ENCODE measurements at places on chromosomes 3 and 15.

GRCh38 chr3:8650583-8651416 lies 6.2 kb upstream of the SSUH2 start:
- DNase-seq, result no peak

DNA sequence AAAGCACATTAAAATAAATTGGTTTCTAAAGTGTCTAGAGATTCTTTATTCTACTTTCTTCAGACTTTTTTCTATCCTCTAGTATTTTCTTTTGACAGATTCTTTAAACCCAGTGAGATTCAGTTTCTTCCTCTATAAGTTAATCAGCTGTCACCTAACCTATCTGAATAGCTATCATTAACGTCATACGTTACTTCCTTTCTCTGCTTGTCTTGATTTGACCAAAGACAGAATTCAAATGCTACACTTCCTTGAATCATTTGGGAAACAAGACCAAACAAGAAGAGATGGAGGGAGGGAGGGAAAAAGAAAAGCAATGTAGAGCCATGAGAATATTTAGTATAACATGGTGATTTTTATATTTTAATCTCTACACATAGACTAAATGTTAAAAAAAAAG lies 235.2 kb downstream of the NAALADL2 start:
- no peak for DNase-seq

GRCh38 chr15:89533861-89534544 lies 37.6 kb upstream of the RHCG start:
- DNase-seq, result no peak

- no peak for DNase-seq
These were observed 67.3 kb upstream of the DCBLD2 start for GRCh38 chr3:98968824-98969223.

GRCh38 chr3:57733790-57734189 lies 22.3 kb upstream of the SLMAP start:
- no peak for DNase-seq

DNA sequence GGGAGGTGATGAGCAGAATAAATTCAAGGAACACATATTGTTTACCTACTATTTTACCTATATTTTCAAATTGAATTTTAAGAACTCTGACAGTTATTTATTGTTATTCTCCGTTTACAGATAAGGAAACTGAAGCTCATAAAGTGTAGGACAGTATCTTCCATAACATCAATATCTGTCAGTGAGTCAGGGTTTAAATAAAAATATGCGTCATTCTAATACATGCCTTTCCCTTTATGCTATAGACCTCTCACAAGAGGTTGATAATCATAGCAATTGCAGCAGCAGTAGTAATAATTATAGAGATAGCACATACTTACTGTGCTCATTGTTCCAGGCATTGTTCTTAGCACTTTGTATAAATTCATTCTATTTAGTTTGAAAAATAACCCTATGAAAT lies 101.1 kb downstream of the EPHA6 start:
- no peak for DNase-seq

GRCh38 chr3:140763532-140763931 lies 85.7 kb downstream of the TRIM42 start:
- no peak for DNase-seq

GRCh38 chr3:78872195-78872594 lies 895.6 kb downstream of the ROBO1 start:
- DNase-seq, result no peak

DNA sequence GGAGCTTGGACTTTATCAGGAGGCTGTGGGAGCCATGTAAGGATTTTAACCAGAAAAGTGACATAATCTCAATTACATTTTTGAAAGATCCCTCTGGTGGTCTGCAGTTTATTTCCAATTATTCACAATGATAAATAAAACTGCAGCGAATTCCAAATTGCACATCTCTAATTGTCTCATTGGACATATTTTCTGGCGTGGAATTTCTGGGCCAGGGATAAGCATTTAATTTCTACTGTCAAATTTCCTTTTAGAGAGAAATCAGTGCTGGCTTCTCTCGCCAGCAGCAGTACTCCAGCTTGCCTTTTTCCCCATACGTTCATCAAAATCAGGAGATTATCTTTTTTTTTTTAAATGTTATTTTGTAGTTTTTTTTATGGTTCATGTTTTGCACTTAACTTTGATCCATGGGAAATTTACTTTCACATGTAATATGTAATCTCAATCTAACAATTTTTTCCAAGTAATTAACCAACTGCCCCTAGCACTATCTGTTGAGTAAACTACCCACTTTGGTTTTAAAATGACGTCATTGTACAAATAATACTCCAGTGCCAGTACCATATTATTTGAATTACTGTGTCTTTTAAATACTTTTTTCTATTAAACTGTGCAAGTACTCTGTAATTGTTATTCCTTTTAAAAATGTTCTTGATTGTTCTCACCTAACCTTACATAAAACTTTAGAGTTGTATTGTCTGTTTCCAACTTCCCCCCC lies 251.8 kb downstream of the ADAMTSL3 start:
- DNase-seq, result no peak

DNA sequence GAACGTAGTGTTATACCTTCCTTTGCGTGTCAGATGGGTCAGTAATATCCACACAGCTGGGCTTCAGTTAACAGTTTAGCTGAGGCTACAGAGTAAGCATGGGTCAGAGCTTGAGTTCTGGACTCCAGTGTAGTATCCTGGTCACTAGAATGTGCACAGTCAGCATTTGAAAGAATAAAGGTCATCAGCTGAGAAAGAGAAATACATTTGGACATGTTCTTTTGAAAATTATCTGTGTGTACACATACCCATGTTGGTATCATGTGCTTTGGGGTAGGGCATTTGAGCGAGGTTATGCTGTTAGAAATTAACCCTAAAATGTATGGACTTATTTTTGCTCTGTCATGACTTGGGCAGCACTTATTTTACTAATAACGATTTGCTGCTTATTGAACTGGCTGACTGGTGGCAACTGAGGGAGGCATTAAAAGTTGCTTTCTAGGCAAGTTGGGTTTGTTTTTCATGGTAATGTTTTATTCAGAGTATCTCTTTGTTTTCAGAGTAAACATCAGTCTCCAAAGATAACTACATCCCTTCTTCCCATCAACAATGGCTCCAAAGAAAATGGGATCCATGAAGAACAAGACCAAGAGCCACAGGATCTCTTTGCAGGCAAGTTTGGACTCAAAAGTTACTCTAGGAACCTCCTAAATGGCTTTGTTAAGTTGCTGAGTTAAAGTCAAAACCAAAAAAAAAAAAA lies 16.4 kb downstream of the SNX1 start:
- no peak for DNase-seq

DNA sequence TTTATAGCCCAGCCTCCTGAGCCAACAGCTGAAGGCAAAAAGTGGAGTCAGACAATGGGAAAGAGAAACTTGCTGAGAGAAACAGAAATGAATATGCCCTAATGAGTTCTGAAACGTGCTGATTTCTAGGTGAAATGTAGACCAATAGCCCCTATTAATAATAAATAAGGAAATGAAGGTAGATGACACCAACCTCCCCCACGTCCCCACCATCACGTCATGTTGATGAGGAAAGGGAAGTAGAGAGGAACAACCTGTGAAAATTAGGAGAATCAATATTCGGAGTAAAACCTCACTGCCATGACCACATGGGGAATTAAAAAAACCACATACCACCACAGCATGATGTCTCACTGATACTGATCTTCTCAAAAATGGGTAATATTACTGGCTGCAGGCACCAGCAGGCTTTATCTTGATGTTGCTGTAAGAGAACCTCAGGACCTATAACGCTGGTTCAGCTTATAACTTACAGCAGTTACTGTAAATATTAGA lies 64.0 kb downstream of the KAT2B start:
- peak; percentile 15 for DNase-seq

DNA sequence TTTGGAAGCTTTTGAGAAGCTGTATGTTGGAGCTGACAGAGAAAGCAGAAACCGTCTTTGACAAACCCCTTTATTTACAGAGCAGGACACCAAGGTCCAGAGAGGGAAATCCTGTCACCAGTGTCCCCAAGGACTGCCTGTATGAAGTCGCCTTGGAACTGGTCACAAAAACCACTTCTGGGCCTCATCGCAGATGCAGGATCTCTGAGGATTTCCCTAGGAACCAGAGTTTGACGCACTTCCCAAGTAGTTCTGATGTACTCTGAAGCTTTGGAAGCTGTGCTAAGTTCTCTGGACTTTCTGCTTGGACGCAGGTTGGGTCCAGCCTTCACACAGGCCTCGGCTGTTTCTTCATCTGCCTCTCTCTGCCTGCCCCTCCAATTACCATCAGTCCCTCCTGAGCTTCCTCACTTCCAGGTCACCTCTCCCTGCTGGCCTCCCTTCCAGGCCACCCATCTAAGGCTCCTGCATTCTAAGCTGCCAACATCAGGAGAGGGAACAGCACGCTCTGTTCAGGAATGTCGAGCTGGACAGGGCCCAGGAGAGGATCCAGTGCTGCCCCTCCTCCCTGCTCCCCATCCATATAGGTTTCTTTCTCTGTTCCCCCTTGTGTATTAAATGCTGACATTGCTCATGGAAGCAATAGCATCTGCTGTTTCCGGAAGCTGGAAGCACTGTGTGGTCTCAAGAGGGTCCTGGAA lies 270.8 kb downstream of the OPA1 start:
- no peak for DNase-seq

GRCh38 chr3:125054062-125054448 lies 1.7 kb downstream of the HEG1 start:
- no peak for DNase-seq

DNA sequence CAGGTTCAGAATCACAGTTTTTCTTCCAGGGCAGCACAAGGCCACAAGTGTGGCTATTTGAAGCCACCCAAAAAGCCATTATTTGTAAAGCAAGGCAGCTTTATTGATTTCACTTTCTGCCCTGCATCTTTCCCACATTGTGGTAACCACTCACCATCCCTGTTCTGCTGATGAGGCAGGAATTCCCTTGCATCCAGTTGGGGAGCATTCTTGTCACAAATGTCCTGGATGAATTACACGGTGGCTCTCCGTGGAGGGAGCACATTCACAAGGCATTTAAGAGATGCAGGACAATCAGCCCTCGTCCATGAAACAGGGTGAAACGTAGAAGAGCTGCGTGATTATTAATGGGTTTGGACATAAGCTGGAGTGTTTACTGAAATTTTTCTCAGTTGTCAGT lies 111.2 kb downstream of the APBA2 start:
- DNase-seq, result no peak

GRCh38 chr15:37792351-37792750 lies 142.1 kb upstream of the TMCO5A start:
- no peak for DNase-seq

GRCh38 chr3:43106293-43106628 lies 382 bp upstream of the POMGNT2 start:
- no peak for DNase-seq

DNA sequence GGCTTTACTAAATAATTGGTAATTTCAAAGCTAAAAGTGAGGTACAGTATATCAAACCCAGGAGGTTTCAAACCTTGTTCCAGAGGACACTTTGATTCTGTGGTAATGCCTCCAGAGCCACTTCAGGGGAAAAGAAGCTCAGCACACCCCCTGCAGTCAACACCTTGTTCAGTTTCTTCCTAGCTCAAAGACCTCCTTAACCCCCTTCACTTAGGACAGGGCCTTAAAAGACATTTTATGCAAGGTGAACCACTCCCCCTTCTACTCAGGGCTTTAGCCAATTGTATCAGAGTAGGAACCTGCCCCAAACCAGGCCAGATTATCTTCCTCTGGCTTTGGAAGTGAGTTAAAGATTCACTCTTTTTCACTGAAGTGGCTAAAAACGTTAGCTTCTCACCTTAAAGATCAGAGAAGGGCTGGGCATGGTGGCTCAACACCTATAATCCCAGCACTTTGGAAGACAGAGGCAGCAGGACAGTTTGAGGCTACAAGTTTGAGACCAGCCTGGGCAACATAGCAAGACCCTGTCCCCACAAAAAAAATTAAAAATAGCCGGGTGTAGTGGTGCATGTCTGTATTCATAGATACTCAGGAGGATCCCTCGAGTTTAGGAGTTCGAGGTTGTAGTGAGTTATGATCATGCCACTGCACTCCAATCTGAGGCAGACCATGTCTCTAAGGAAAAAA lies 3.4 kb downstream of the DENND6A start:
- DNase-seq, result no peak

DNA sequence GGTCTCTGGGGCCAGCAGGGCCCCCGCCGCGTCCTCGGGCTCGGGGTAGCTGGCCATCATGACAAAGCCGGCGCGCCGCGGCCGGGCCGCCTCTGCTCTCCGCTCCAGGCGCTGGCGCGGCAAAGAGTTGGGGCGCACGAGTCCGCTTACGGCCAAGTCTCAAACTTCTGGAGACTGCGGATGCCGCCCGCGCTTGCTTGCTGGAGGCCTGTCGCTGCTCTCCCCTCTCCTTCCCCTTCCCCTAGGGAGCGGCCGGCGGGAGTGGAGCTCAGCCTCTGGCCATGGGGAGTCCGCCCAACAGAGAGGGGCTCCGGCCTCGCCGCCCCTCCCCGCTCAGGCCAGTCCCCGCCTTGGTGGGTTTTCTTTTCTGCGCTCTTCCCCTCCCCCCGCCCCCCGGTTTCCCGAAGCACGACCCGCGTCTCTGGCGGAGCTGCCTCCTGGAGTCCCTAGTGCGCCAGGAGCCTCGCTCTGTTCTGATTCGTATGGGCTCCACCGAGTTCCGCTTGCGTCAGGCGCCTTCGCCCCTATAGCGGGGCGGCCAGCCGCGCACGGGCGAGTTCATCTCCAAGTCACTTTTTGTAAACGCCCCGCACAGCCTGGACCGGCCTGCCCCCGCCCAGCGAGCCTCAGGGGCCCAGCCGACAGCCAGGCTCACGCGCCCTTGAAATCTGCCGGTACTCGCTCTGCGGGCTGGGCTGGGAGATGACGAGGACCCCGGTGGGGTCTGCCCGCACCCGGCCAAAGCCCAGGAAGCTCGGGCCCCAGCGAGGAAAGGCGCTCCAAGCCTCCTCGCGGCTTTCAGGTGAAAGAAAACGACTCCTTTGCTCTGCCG lies at the start of the genes FOXL2 and FOXL2NB:
TSS of gene FOXL2 (minus strand) at position 475 of the 832 bp plus-strand sequence. CDS start at position 60, 415 bp downstream.
TSS of gene FOXL2NB (plus strand) at position 555 of the 832 bp plus-strand sequence. CDS start at position 703, 148 bp downstream.
- no peak for DNase-seq

DNA sequence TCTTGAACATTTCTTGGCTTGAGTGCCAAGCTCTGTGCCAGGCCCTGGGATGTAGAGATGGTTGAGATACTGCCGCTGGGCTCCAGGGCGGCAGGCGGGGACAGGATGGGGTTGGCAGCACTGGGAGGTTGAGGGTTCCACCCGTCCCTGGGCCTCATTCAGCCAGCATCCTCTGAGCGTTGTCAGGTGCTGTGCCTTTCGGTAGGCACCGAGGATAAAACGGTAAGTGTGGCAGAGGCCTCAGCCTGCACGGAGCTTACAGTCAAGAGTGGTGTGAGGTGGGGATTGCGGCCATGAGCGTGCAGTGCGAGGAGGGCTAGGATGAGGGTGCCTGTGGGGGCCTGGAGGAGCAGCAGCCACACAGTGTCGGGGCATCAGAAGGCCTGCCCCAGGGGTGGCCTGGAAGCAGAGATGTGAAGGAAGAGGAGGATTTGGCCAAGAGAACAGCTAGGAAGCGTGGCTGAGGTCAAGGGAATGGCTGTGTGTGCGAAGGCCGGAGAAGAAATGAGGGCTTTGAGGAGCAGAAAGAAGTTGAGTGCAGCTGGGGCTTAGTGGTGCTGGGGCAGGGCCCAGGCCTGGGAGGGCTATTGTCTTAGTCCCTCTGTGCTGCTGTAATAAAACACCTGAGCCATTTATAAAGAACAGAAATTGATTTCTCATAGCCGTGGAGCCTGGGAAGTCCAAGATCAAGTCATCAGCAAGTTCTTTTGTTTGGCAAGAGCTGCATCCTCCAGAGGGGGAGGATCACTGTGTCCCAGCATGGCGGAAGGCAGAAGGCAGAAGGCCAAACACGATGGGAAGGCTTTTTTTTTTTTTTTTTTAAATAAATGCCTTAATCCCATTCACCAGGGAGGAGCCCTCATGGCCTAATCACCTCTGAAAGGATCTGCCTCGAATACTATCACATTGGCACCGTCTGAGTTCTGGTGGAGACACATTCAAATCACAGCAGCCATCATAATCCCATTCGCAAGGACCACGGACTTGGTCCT lies 22.7 kb downstream of the CORO2B start:
- DNase-seq, result no peak

All from GM13977 (cell line).